ENCODE measurements at places on chromosomes 13 and 19.

GRCh38 chr13:65063753-65064152 is 2166.4 kb downstream of the PCDH9 start:
- no peak for DNase-seq

DNA sequence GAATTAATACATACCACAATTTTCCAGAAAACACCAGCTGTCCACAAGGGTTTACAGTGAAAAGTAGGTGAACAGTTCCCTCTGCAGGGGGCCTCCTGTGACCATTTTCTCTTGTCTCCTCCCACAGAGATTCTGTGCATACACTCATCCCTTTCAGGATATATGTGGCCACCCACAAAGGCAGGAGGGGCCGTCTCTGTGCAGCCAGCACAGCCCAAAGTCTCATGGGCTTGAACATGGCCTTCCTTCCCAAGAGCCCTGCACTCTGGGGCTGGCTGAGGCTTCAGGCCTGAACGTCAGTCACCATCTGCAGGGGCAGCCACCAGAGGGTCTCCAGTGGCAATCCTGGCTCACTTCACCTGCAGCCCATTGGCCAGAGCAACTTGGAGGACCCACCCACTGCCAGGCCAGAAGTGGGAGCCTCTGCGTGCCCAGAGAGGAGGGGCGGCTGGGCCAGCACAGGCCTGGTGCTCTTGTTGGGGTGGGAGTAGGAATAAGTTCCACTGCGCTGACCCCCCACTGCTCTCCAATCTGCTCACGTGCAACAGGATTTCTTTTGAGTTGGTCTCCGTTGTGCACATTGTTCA is 25.1 kb downstream of the TMEM161A start:
- no peak for DNase-seq

GRCh38 chr13:63629591-63629990 is 2213.9 kb upstream of the PCDH20 start:
- DNase-seq, result no peak

DNA sequence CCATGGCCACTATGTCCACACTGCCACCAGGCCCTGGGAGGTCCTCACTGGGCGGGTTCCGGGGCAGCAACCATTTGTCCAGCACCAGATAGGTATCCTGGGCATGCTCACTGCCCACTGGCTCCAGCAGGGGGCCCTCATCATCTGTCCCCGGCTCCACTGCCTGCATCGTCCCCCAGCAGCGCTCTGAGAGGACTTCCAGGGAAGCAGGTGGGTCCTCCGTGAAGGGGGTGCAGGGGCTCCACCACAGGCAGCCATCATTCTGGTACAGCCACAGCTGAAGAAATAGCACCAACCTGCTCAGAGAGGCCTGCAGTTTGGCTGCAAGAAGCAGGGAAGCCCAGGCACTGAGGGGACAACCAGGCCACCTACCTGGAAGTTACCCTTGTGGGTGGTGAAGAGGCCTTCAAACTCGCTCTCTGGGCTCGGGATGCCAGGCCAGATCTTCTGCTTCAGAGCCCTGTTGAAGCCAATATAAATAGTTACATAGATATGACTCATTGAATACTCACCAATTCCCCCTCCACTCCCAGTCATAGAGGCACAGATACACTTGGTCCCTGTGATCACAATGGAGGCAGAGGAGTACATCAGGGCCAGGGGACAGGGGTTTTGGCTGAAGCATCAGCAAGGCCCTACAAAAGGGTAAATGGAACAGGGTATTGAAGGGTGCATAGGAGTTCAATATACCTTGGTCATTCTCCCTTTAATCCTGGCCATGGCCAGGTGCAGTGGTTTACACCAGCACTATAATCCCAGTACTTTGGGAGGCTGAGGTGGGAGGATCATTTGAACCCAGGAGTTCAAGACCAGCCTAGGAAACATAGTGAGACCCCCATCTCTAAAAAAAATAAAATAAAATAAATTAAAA is 4.1 kb downstream of the SWSAP1 start:
- DNase-seq, result peak; percentile 23

GRCh38 chr19:27720155-27720554 is 1492.8 kb downstream of the UQCRFS1 start:
- DNase-seq, result no peak

- DNase-seq, result no peak
Observed at GRCh38 chr19:17358395-17358794, 18.7 kb downstream of the PLVAP start.

DNA sequence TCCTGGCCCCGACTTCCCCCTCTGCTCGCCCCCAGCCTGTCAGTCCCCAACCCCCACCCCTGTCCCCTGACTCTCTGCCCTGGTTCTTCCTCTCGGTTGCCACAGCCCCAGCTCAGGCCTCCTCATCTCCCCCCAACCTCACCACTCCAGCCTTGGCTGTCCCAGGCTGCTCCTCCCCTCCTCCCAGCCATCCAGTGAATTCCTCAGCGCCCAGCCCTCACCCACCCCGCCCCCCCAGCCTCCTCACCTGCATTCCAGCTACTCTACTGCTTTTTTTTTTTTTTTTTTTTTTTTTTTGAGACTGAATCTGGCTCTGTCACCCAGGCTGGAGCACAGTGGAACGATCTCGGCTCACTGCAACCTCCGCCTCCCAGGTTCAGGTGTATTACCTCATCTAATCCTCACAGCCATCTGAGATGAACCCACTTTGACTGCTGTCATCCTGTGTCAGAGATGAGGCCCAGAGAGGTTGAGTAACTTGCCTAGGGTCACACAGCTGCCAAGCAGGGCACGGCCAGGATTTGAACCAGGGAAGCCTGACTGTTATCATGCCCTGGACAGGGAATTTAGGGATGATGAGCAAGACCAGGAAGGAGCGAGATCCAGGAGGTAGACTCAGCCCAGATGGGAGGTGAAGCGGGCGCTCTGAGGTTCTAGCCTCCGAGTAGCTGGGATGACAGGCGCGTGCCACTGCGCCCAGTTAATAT is 2.6 kb downstream of the SULT2B1 start:
- DNase-seq, result no peak

GRCh38 chr13:113930671-113931637 is 42.9 kb downstream of the C13orf46 start:
- no peak for DNase-seq

DNA sequence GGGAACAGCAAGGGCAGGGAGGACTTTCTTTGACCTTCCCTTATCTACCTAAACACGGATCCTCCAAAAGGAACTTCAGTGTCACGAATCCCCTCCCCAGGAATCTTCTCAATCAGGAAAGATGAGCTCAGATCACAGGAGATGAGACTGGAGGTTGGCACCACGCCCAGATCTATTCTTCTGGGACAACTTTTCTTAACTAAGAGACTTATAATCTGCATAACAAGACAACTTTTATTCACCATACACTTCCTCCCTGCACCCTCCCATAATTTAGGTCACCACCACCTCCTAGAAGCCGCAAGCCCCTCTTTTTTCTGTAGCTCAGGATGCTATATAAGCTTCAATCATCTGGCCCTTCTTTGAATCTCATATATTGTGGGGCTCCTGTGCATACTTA is 19.2 kb upstream of the AKT2 start:
- no peak for DNase-seq

- DNase-seq, result no peak
Observed at GRCh38 chr13:73596382-73596781, 537.6 kb downstream of the KLF5 start.

- no peak for DNase-seq
Observed at GRCh38 chr19:40155749-40156265, 35.4 kb upstream of the MAP3K10 start.

DNA sequence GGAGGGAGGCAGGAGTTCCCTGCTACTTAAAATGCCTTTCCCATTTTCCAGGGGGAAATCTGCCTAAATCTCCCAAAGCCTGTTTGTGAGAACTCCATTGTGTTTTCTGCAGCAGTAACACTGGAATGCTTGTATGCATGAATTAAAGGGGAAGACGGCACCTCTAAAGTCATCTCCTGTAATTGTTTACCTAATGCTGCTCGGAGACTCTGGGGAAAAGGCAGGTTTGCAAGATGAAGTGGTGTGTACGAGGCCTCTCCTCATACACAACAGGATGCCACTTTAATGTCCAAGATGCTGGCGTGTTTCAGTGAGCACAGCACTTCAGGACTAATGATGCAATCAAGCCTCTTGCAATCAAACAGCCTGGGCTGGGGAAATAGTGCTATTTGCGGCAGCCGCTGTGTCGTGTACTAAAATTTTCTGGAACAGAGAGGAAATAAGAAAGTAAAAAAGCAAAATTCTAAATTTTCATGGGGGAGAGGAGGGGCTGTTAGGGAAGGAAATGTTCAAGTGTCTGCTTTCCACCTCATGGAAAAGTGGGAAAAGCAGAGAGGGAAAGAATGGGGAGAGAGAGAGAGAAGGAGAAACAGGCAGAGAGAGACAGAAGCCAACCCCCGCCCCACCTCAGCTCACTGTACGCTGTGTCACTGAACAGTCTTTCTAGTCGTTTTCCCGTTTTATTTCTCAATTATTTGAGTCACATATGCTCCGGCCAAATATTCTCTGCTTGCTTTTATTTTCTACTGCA is 32.9 kb downstream of the TSHZ3 start:
- no peak for DNase-seq

DNA sequence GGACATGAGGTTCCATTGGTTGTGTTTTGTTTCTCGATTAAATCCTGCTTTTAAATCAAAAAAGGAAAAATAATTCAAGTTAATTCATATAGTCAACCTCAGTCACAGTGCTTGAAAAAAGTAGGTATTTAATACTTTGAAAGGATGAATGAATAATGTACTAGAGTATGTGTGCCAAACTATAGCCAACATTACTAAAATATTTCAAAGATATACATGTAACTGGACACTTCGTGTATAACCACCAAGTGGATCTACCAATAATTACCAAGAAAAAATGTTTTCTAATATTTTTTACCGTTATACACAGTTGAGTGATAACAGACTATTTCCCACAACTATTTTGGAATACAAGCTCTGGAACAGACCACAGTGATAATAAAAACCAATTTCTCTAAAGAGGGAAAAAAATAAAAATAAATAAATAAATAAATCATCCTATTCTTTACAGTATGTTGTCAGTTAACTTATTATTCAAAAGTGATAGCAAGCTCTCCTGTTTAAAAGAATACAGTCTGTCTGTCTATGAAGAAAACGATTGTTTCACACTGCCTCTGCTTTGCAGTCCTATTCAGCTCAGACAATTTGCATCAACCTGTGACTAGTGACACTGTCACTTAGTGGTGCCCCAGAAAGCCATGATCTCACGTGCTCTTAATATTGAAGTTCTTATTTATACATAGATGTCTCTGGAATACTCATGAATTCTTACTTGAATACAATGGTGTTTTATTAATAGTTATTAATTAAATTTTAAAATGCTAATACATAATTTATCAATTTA is 58.2 kb downstream of the UBL3 start:
- no peak for DNase-seq

DNA sequence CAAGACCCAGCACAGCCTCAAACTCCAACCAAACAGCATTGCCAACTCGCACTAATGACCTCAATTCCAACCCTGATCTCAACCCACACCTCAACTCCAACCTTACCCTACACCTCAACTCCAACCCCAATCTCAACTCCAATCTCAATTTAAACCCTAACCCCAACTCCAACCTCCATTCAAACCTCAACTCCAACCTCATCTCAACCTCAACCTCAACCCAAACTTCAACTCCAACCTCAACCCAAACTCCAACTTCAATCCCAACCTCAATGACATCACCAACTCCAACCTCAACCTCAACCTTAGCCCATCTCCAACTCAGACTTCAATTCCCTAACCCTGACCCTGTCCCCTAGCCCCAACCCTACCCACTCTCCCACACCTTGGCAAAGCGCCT is 58.4 kb downstream of the UNC13A start:
- no peak for DNase-seq

- DNase-seq, result no peak
Observed at GRCh38 chr13:80742033-80742432, 401.1 kb upstream of the SPRY2 start.

DNA sequence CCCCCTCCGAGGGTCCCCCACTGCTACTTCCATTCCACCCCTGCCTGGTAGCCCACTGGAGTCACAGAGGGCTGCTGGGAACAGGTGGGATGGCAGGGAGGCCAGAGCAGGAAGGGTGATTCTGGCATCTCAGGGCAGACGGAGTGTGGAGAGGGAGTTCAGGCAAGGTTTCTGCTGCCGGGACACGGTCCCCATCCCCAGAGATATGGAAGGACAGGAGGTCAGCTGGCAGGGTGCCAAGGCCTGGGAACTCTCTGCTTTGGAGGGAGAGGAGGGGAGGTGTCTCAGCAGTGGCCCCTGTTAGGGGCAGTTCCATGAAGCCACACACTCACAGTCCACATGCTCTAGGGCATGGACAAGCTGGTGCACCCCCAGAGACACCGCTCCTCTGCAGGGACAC is 68.1 kb downstream of the CHST8 start:
- DNase-seq, result no peak

DNA sequence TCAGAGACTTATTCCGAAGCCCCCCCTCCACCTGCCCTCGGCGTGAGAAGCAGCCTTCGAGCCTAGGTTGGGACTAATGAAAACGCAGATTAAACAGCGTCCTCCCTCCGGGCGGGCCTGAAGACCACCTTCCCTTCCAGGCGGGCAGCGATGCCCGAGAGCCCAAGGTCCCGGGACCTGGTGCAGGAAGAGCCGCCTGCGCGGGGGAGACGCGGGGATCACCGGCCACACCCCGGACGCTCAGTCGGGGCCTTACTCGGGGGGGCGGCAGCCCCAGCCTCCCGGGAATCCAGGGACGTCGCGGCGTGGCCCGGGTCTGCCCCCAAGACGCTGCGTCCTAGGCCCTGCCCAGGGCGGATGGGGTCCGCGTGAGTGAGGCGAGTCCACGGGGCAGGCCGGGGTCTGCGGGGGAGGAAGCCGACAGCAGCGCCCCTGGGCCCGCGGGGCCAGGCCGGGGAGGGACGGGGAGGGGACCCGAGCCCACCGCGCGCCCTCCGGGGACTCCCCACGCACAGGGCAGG is 33.3 kb upstream of the SPACA7 start:
- no peak for DNase-seq

DNA sequence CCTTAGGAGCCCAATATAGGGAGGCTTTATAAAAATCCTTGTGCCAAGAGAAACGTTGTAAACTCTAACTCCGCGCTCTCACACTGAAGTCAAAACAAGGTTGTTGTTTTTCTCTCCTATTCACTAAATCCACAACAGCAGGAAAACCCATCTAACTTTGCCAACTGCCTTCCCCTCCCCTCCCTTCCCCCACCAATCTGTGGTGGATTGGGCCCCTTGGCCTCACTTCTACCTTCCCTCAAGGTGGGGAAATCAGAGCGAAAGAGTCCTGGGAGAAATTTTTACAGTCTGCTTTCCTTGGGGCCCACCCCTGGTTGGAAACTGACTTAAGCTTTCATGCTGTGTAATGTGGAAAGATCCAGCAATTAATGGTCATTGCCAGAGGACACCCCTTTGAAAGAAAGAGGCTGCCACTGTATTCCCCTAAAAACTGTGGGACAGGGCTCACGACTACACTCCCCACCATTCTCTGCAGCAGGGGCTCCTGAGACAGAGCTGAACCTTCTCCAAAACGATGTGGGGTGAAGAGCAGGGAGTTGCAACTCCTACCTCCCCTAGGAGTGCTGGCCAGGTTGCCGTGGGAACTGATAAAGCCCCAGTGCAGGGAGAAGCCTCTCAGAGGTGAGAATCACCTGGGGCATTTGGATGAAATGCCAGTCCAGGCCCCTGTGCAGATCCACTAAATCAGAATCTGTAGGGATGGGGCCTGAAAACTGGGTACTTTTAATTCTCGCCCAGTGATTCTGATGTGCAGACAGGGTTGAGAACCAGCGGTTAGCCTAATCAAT is 1.1 kb downstream of the DHRS12 start:
- DNase-seq, result no peak

GRCh38 chr13:92769046-92769445 is 457.6 kb upstream of the GPC6 start:
- no peak for DNase-seq

GRCh38 chr13:21813110-21813509 is 142.2 kb downstream of the FGF9 start:
- no peak for DNase-seq
